ENCODE measurements at places on chromosomes 1 and 21.

DNA sequence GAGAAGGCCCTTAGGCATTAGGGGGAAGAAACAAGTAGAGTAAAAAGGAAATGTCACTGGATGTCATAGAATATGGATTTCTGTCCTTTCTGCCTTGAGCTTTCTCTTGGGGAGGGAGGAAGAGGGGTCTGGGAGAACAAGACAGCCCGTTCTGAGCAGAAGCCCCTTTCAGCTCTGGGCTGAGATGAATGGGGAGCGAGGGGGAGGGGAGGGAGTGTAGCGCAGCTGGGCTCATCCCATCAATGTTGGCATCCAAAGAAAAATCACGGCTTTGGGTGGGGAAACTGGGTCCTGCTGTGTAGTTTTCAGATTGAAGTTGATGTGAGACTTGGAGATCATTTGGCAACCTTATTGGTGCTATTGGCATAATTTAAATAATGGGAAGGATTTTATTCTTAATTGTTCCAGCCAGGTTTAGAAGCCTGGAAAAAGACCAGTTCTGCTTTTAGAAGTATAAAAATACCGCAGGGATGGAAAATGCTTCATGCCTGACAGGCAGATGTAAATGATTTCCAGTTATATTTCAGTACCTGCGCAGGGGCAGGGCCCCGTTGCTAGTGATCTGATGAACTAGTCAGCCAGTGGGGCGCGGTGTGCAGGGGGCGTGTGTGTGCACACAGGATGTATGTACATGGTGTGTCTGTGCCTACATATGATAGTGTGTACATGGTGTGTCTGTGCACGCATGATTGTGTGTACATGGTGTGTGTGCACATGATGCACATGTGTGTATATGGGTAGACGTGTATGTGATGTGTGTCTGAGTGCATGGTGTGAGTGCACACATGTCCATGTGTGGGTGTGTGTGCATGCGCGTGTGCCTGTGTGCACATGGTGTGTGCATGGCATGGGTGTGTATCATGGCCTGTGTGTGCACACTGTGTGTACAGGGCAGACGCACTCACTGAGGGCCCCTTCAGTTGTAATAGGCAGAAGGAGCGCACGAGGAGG lies 36.0 kb downstream of the ABCG1 start:
- DNase-seq, result no peak

DNA sequence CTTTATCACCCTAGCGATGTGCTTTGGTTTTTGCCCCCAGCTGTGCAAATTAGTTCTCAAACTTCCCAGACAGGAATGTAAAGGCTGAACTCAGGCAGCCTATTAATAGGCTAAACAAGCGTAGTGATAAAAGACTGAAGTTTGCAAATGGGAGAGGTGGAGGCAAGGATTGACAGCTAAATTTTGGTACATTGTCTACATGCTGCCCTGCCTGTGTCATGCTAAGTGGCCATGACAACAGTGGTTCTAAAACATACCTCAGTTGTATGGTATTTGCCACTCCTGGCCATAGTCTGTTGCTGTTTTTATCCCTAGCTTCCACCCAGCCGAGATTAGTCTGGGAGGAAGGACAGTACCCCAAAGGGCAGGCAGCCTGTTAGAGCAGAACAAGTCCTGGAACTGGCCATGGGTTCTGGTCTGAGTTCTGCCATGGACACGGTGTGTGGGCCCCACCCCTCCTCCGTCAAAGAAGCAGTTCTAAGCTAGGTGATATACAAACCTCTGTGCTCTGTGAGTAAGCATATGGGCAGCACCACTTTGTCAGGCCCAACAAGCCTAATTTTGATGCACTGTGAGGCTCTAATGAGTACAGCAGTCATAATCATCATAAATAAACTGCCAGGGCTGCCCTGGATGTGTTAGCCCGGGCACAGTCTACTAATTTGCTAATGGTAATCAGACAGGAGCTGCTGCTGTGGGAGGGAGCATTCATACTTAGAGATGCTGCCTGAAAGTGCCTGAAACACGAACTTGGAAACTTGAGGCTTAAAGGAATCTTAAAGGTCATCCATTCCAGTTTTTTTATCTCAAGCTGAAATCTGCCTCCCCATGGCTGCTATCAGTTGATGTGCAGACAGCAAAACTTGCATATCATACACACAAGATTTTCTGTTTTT lies 177.1 kb downstream of the HHAT start:
- DNase-seq, result no peak

GRCh38 chr1:155181371-155182051 lies 7.9 kb downstream of the TRIM46 start:
- DNase-seq, result no peak

DNA sequence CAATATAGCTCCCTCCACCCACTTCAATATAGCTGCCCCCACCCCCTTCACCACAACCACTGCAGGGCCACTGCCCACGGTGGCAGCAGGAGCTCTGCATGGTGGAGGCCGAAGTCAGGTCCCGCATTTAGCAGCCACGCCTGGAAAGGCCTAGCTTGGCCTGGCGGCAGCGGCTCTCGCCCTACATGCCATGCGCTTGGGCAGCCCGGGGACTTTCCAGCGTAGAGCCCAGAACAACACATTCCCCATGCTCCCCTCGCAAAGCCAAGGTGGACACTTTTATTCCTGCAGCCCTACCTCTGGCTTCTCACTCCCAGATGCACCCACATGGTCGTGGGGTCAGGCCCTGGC lies 37.1 kb downstream of the LHX4 start:
- DNase-seq, result no peak

- DNase-seq, result no peak
Observed at GRCh38 chr1:41420351-41420750, 59.1 kb downstream of the FOXO6 start.

Data from activated CD8-positive, alpha-beta memory T cell treated with anti-CD3 and anti-CD28 coated beads for 48 hours (primary cell).